ENCODE measurements at places on chromosomes 2 and 18.

GRCh38 chr2:153047220-153047619 lies 328.8 kb downstream of the ARL6IP6 start:
- DNase-seq: no peak

DNA sequence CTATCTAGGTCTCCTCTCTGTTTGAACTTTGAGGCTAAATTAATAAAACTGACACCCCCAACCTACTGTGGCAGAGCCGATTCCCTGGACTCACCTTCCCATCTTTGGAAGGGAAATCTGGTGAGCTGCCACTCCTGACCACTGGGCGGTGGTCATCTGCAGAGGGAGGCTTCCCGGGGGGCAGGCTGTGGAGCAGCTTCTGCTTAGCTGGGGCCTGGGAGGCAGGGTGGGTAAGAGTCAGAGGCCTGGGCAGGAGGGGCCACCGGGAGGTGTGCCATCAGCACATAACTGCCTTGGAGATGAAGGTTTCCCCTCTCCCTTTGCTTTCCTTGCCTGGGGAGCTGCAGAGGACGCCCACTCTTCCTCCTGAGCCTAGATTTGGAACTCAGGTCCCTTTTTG lies 2.3 kb upstream of the NPPC start:
- DNase-seq: no peak

DNA sequence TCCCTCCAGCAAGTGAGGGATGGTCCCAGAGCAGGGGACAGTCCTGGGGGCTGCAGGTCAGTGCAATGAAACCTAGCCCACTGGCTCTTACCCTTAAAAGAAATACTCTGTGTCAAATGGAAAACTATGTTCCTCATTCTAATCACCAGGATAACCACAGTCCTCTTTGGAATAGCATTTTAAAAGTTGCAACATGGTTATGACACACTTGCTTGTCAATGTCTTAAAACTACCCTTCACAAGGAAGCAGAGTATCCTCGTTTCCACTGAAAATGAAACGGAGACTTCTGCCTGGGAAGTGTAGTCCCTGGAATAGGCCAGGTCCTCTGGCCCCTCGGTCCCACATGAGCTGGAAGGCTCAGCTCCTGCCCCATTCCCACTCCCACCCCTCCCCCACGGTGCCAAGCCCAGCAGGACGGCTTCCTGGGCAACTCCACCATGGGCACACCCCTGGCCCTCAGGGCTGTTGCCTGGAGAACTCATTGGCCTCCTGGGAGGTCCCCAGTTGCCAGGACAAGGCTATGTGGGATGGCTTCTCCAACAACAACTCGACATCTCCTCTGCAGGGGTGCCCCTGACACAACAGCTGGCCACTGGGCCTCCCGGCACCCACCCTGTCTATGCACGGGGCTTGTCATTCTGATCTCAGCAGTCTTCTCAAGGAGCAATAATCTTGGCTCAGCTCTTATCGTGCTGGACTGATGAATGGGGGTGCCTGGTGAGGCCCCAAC lies 38.3 kb upstream of the ST3GAL5 start:
- no peak for DNase-seq

DNA sequence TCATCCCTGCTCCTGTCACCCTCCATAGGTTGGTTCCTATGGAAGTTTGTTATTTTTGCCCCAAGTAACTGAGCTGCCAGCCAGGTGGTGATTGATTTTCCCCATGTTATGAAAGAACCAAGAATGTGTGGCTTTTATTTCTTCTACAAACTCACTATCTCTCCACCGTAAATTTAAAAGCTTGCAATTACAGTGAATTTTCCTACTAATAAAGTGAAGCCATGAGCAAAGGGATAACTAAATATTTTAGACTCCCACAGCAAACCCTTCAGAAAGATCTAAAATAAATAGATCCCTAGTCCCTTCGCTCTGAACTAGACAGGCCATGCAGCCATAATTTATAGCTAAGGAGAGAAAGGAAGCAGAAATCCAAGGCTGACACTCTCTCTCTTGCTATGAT lies 6.2 kb upstream of the KIAA2012 start:
- no peak for DNase-seq

- no peak for DNase-seq
Measured at GRCh38 chr2:135490376-135490775, 40.6 kb downstream of the ZRANB3 start.

DNA sequence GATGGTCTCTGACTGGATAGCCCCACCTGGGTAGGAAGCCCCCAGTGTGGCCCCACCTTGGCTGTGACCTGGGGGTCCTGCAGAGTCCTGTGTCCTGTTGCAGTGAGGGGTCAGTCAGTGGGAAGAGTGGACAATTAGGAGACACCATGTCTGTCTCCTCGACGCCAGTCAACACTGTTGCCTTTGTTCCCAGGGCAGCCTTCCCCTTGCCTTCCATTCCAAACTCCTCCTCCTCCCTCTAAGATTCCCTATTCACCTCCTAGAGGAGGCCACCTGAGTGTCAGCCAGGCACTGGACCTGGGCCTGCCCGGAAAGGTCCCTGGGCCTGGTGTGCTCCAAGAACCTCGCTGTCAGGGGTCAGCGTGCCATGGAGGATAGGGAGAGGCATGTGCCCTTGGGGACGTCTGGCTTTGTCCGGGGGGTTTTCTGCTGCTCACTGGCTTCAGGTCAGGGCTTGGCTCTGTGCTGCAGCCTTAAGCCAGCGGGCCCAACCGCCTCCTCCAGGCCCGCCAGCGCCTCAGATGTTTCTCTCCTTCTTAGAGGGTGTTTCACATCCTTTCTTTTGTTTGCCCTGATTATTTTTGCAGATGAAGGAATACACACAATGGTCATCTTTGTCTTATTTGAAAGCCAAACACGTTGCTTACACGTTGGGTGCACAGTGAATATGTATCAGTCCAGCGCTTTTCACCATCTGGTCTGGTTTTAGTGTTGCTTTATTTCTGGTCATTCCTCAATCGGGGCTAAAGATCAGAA lies 68.9 kb downstream of the HPCAL1 start:
- no peak for DNase-seq

- DNase-seq: no peak
Measured at GRCh38 chr18:63262369-63263335, 56.9 kb downstream of the BCL2 start.

DNA sequence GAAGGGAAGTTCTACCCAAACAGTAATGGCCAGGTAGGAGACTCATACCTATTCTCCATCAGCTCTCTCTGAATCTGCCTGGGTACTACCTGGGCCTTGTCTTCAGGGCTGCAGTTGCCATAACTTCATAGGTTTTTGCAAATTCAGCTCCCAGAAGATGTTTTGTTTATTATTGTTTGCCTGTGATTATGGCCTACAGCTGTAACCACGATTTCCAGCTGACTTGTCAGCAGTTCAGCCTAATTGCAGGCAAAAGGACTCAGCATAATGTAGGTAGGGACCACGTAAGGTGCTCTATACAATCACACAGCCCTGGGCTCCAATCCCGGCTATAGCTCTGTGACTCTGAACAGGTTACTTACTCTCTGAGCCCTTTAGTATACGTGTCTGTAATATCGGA lies 187.0 kb upstream of the FN1 start:
- DNase-seq: no peak

DNA sequence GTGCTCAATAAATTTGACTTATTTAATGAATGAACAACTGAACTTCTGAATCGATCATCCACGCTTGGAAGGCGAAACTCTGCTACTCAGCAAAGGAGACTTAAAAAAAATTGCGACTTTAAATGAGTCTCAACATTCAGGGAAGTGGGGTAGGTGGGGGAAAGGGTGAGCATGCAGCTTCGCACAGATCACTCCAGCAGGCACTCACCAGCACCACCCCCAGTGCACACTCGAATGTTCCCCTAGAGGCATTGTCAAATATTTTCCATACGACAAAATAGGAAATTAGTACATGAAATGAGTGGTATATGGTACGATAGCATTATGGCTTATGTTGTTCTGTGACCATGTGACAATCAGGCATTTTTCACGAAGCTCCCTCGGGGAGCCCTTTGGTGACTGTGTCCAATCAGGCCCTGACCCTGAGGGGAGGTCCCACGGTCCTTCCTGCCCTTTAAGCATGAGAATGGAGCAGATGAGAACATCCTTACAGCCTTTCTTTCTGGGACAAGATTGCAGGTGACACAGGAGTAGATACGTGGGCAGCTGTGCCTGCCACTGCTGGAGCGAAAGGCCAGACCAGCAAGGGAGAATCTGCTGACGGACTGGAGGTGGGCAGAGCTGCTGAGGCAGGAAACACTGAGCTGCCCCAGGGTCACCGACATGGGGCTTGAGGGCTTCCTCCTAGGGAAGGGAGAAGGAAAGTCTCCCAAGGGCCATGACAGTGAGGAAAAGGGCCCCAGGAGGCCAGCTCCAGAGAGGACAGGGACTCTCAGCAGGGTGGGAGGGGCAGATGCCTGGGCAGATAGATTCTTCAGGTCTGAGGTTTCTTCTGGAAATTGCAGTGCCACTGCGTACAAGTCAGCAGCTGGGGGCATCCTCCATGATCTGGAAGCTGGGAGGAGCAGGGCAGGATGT lies 101.3 kb upstream of the ID2 start:
- no peak for DNase-seq

DNA sequence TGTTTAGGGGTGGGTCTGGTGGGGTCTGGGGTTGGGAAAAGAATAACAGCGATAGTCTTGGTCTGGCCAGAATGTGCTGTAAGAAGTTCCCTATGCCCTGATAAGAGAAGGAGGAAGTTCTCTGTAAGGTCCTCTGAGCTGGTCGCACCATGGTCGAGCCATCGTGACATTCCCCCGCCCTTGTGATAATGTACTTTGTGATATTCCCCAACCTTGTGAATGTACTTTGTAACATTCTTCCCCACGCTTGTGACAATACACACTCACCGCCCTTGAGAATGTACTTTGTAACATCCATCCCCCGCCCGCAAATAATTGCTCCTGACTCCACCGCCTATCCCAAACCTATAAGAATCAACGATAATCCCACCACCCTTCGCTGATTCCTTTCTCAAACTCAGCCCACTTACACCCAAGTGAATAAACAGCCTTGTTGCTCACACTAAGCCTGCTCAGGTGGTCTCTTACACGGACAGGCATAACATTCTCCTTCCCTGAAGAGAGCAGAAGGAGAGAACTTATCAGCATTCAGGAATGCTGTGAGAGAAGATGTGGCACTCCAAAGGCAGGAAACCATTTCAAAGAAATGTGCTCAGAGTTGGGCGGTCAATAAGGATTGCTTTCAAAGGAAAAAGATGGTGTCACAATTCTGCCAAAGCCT lies 17.8 kb upstream of the DUSP19 start:
- DNase-seq: no peak

DNA sequence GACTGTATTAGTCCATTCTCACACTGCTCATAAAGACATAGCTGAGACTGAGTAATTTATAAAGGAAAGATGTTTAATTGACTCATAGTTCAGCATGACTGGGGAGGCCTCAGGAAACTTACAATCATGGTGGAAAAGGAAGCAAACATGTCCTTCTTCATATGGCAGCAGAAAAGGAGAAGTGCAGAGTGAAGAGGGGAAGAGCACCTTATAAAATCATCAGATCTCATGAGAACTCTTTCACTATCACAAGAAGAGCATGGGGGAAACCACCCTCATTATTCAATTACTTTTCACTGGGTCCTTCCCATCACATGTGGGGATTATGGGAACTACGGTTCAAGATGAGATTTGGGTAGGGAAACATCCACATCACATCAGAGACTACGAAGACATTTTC lies 43.0 kb upstream of the CAVIN2 start:
- DNase-seq: no peak

DNA sequence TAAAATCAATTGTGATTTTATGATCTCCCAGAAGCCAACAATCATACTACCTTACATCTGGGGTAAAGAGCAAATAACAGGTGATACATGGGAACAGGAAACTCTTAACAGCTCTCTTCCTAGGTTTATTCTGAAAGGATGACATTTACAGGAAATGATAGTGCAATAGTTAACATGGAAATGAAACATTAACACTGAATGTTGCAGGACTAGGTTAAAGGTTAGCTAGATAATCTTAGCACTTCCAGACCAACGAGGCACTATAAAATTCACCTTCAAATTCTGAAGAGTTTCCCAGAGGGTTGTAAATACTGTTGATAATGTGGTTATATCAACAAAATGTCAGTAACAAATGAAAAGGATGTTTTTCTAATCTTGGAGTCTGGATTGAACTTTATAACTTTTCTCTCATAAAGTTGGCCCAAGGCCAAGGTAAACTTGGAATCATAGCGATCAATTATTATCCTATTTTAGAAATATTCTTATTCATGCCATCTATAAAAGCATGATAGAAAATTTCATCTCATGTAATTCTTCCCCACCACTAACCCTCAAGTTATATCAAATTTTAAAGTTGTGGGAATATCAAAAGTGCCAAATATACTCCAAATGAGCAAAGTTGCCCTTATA lies 32.9 kb upstream of the GCG start:
- no peak for DNase-seq

- DNase-seq: no peak
Measured at GRCh38 chr2:98896416-98896815, 39.6 kb downstream of the CRACDL start.

DNA sequence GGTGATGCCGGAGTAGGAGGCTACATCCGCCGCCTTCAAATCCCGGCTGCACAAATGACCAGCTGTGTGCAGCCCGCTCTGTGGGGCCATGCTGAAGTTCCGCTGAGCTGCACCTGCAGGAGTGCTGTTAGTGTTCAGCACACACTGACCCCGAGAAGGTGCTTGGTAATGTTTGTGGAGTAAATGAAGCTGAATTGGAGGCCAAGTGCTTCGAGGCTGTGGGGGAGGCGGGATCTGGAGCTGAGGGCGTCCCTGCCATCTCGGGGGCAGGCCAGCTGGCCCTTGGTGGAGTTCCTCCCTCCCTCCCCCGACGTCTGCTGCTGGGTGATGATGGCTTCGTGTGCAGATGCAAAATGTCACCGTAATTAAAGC lies 23.2 kb downstream of the KCNF1 start:
- DNase-seq: no peak

DNA sequence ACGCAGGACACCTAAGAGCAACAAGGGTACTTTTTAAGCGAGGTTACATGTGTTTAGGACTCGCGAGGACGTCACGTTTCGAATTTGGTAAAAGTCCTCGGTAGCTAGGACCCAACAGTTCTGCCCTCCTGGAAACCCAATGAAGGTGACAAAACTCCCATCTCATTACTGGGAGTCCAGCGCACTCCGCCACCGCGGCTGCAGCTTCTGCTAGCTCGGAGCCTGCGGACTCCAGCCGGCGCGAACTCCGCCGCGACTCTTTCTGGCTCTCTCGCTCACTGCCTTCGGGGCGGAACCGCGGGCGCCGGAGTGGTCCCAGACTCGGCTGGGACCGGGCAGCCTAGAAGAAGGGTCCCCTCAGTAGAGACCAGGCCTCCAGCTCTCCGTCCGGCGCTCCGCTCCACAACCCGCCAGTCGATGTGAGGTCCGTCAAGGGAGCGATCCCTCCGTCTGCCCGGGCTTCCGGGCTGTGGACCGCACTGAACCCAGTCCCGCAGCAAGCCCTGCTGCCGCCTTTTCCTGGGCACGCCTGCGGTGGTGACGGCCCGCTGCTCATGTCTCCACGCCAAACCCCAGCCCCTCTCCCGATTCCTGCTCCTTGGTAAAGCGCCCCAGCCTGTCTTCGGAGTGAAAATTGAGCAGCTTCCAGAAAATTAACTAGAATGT lies 3.0 kb upstream of the OSR1 start:
- DNase-seq: no peak

DNA sequence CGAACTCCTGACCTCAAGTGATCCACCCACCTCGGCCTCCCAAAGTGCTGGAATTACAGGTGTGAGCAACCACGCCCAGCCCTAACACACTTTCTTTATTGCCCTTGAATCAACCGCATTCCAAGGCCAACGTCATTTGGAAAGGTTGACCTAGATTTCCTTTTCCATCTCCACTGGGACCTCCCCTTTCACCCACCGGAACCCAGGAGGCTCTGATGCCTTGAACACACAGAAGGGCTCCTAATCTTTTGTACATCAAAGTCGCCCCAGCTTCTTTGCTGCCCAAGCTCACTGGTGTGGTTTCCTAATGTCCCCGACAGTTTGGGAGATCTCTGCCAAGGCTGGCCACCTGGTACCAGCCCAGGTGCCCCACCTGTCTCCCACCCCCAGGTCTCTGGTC lies 46.2 kb upstream of the CAB39 start:
- no peak for DNase-seq

Measured in NCI-H1105 (cell line).